Uterine smooth muscle cell (primary cell): ENCODE measurements at places on chromosomes 7 and 10. TPM values are rescaled to one million over a fixed set of nuclear protein-coding genes. Genes with fewer than 3 reads are reported as not detected.

CYP3A4 gene
- total RNA-seq = not detected in 2 replicates

MKI67 gene
- 10.1 and 48.0 TPM in 2 replicates for total RNA-seq

SAMD9L gene
- 11.5 and 15.4 TPM in 2 replicates for total RNA-seq

TRIM74 gene
- total RNA-seq = not detected in 2 replicates

ANKRD61 gene
- total RNA-seq = 0.44 TPM in 1 of 2 replicates, not detected in the other

HOXA5 gene
- total RNA-seq = 0.66 and 0.75 TPM in 2 replicates

IKZF1 gene
- total RNA-seq = not detected in 2 replicates

SLC29A3 gene
- 0.62 and 0.66 TPM in 2 replicates for total RNA-seq

CCL26 gene
- total RNA-seq = 1.7 and 2.4 TPM in 2 replicates

NOBOX gene
- total RNA-seq = not detected in 2 replicates

OR6B1 gene
- total RNA-seq = under 0.01 TPM in 1 of 2 replicates, not detected in the other

PODXL gene
- total RNA-seq = 3.2 and 8.6 TPM in 2 replicates

INSYN2A gene
- total RNA-seq = 0.11 and 0.25 TPM in 2 replicates

NKX1-2 gene
- total RNA-seq = not detected in 2 replicates

HILPDA gene
- total RNA-seq = 14.2 and 19.5 TPM in 2 replicates

ITIH5 gene
- under 0.01 and 0.75 TPM in 2 replicates for total RNA-seq

OPN1SW gene
- total RNA-seq = not detected in 2 replicates

GATA3 gene
- not detected in 2 replicates for total RNA-seq

ATG9B gene
- total RNA-seq = 0.11 and 0.12 TPM in 2 replicates

MALSU1 gene
- 67.1 and 83.8 TPM in 2 replicates for total RNA-seq

TUBAL3 gene
- not detected in 2 replicates for total RNA-seq

ANXA8 gene
- total RNA-seq = 0.12 and 0.22 TPM in 2 replicates
